Fibroblast of skin of left quadriceps (primary cell): ENCODE measurements at places on chromosomes 16 and 17.
A peak's percentile ranks its signal among the peaks of the same experiment; 100 is the strongest.

DNA sequence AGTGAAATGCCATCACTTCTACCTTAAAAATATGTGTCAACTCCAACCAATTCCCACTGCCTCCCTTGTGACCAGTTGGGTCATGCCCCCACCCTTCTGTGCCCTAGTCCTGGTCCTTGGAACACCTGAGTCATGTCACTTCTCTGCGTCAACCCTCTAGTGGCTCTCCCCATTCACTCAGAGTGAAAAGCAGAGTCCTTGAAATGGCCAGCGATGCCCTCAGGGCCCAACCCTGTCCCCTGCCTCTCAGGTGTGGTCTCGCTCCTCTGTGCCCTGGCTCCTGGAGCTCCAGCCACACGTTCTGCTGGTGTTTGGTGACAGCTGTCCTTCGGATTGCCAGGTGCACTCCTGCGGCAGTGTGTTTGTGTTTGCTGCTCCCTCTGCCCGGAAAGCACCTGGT is 89.2 kb downstream of the SPECC1 start:
- no peak for DNase-seq

DNA sequence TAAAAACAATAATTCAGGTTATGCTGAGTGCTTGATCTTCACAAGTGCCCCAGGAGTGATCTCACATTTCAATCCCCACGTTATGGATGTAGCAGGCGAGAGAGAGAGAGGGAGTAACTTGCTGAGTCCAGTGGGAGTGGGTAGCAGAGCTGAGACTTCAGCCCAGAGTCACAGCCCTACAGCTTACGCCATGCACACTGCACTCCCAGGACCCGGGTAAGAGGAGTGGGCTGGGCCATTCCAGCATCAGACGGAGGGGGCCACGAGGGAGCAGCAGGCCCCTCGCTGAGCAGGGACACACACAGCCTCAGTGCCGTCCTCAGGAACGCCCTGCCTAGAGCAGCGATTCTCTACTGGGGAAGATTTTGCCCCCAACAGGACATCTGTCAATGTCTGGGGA is 9.8 kb upstream of the KIF19 start:
- DNase-seq, result no peak

DNA sequence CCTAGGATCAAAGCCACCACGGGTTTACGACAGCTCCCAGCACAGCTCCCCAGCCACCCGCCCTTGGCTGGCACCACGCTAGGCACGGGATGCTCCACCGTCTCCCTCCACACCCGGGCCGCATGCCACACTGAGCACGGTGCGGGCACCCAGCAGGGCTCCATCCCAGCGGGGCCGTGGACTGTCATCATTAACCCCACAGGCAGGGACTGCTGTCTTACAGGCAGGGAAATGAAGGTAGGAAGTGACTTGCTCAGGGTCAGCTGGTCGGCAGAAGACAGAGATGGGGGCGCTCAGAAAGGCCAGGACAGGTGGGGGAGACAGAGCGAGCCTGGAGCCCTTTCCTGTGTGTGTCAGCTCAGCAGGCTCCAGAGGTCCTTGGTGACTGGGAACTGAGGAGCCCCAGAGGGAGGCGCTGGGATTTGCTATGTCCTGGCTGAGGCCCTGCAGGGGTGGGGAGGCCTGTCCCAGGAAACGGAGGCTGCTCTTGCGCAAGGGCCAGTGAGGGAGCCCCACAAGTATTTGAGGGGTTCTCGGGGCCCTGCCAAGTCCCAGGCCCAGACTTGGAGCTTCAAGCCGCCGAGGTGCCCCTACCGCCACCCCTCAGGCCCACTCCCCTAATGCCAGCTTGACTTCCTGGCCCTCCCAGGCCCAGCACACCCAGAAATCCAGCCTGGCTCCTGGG is 3.2 kb downstream of the UBALD1 start:
- DNase-seq, result no peak

DNA sequence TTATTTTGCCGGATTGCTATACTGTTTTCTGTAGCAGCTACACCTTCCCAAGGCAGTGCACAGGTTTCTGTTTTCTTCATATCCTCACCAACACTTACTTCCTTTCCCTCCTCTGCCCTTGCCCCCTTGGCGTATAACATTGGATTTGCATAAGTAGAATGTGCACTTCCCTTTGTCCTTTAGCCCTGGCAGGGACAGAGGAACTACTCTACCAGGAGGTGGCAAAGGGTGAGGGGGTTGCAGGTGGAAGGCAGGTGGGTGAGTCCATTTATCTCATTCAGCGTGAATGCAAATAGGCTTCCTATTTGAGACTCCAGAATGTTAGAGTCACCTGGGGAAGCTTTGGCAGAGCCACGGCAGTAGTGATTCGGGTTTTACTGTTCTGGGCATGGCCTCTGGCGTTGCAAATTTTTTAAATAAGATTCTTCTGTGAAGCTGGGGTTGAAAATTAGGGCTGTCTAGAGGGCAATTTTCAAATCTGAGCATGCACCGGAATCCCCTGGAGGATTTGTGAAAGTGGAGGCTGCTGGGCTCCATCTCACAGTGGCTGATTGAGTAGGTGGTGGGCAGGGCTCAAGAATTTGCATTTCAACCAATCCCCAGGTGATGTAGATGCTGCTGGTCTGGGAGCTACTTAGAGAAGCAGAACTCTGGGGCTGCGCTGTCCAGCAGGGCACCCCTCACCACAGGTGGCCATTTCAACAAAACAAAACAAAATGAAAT is 84.7 kb downstream of the PLCG2 start:
- no peak for DNase-seq

DNA sequence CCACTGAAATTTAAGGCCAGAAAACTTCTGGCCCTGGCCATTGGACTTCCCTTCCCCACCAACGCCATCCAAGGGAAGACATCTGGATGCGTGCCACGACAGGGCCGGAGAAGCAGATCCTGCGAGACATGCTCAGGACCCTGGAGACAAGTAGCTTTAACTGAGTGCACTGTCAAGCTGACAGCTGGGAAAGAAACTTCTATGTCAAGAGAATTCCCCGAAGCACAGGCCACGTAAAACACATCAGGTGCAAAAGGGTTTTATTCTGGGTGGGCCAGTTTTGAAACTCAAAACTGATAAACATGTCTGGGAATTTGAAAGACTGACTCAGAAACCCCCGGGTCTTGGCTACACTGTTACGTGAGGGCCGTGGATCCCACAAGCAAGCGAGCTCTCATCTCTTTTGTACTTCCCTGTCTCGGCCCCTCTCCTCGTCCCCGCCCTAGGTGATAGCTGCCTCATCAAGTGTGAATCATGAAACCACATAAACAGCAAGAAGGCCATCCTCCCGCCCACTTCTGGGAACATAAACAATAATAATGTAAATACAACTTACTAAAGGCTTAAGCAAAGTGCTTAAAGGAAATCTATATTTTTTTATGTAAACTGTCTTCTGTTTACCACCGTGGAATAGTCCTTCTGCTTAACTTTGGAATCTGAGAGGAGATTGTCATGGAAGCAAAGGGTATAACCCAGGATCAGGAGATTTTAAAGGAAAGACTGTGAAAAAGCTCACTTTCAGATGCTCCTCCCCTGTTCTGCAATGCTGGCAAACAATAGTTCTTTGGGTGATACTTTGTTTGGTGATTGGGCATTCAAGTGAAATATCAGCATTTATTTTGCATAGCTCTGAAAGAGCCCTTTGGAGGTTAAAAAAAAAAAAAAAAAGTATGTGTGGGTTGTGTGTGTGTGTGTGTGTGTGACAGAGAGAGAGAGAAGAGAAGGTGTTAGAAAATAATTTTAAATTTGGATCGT is 406.0 kb upstream of the MAF start:
- DNase-seq, result no peak

DNA sequence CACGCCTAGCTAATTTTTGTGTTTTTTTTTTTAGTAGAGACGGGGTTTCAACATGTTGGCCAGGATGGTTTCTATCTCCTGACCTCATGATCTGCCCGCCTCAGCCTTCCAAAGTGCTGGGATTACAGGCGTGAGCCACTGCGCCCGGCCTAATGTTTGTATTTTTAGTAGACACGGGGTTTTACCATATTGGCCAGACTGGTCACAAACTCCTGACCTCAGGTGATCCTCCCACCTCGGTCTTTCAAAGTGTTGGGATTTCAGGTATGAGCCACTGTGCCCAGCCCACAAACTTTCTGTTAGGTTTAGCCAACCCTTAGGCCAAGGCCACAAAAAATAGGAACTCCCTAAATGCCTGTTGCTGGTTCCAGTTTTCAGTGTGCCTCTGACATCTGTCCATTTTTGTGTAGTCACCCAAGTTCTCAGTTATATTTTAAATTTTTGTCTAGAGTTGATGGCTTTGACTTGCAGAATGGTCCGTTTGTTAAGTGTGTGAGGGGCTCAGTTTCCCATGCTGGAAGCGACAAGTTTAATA is 12.7 kb downstream of the CCL16 start:
- no peak for DNase-seq

DNA sequence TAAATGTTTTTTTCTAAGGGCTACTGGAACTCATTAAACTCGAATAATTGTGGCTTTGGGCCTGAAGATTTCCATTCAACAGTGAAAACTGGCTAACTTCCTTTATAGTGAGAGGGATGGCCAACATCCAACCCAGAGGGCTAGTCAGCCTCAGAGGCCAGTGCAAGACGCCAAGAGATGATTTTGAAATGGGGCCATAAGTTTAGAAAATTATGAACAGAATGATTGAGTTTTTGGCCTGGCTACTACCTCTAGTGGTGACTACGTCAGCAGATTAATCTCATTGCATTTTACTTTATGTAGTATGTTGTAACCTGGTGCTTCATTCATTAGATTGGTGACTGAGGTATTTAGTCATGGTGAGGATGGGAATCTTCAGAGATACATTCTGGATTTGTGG is 28.4 kb downstream of the HAPSTR1 start:
- DNase-seq, result peak; percentile 87

GRCh38 chr16:49681217-49681883 is 174.6 kb downstream of the ZNF423 start:
- DNase-seq, result no peak

DNA sequence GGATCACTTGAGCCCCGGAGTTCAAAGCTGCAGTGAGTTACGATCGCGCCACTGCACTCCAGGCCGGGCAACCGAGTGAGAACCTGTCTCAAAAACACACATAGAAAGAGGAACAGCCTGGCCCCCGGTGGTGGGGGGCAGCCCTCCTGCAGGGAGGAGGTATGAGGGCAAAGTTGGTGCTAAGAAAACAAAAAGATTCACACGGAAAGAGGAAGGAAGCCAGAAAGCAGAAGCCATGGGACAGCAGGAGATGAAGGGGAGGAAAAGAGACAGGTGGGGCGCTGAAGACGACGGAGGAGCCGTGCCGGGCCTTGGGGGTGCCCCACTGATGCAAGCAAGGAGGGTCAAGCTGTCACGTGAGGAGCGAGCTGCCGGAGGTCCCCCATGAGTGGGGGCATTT is 8.2 kb upstream of the C16orf74 start:
- DNase-seq, result no peak

- no peak for DNase-seq
Measured at GRCh38 chr16:73043828-73044467, 4.0 kb downstream of the ZFHX3 start.

GRCh38 chr17:34386697-34387550 is 23.9 kb upstream of the CCL1 start:
- DNase-seq, result no peak

GRCh38 chr17:56987283-56987834 is 9.4 kb downstream of the SCPEP1 start:
- no peak for DNase-seq

GRCh38 chr17:34883106-34884000 is 77.9 kb downstream of the CCT6B start:
- no peak for DNase-seq

- DNase-seq, result no peak
Measured at GRCh38 chr17:73482251-73482716, 162.0 kb downstream of the SDK2 start.

DNA sequence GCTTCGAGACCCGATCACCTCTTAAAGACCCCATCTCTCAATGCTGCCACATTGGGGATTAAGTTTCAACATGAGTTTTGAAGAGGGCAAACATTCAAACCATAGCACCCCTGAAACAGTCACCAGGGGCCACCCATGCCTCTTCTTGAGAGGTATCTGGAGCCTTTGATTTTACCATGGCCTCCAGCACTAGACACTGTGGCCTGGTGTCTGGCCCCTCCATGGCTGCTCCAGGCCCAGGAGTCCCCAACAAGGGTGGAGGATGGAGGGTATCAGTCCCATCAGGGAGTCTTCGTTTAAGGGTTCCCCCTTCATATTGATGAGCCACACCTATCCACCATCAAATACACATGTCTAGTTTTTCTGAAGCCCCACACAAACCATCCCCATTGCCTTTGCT is 66.5 kb upstream of the CDH5 start:
- DNase-seq, result no peak

DNA sequence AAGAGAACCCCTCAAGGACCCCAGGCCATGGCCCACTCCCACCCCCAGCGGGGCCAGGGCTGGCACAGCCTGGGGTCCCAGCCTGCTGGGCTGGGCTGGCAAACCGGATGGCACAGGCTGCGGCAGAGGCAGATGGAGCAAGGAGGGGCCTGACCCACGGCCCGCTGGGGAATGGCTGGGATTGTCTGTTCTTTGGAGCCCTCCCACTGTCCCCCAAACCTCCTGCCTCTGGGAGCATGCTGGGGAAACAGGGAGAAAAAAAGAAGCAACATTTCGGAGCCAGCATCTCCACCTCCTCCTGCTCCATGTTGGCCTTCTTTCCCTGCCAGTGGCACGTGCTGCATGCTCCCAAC is 37.1 kb upstream of the LHX1 start:
- DNase-seq, result no peak

- no peak for DNase-seq
Measured at GRCh38 chr16:79217375-79218011, 383.0 kb downstream of the MAF start.

GRCh38 chr17:19928299-19928698 is 49.3 kb downstream of the AKAP10 start:
- no peak for DNase-seq

DNA sequence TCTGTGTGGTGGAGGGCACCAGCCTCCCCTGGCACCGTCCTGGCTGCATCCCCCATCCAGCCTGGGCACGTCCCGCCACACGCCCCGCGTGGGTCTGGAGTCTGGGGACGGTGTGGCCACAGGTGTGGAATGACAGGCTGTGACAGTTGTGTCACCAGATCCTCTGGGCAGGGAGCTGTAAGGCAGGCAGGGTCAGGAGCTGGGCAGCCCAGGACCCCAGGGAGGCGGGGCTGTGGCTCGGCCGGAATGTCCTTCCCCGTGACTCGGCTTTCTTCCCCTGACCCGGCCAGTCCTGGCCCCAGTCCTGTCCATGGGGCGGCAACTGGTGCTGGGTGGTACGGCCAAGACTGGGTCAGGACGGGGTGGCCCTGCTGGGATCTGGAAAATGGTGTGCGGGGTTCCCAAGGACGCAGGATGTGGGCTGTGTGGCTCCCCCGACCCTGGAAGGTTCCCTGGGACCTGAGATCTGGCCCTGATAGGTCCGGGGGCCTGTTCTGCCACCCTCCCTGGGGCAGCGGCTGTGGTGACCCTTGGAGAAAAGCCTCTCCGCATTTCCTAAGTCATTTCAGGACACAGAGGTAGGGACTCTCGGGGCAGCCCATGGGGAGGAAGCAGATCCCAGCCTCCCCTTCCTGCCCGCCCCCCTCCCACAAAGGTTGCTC is 3.3 kb upstream of the SLC16A3 start:
- DNase-seq, result no peak

DNA sequence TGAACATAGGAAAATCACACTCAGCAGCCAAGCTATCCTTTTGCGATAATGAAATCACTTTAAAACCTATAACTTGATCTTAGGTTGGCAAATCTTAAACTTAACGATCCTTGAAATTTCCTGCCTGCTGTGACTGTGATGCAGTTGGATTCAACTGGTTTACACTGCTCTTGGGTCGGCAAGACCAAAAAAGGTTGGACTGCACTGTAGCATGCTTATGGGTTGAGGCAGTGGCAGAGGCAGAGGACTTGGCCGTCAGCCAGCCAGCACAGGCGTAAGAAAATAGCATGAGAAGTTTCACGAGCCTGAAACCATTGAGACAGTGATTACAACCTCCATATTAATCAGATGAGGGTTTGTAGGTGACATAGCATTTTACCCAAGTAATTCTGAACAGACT is 21.4 kb downstream of the WSB1 start:
- DNase-seq, result peak; percentile 51
